ENCODE measurements at places on chromosomes 3 and 15.

- DNase-seq: peak; percentile 56
Measured at GRCh38 chr3:126679318-126679751, 24.4 kb upstream of the TXNRD3 start.

DNA sequence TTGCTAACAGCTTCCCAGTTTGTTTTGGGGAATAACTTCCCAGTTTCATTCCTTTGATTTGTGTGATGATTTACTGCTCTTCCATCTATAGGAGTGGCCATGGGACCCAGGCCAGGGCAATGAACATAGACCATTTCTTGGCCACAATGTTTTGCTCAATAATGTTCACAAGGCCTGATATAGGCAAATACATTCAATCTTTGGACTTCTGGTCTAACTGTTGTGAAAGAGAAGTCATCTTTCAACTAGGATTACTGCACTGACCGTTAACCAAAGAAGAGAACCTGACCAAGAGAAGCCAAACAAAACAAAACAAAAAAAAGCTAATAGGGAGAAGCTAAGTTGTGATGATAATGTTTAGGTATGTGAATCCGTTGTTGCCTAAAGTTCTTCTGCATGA, 221.8 kb upstream of the SUCLG2 start:
- DNase-seq: no peak

DNA sequence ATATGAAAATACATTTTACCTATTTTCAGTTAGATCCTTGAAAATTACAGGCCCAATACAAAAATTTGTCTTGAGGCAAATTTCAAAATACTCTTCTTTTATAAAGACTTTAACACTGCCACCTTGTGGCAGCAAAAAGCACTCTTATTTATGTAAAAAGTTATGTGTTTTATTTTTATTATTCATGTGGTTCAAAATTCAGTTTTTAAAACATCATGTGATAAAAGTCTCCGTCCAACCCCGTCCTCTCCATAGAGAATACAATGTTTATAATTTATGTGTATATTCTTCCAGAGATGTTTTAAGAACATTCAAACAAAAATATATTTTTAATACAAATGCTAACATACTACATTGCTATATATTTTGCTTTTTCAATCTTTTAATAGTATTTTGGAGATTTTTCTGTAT, 36.9 kb upstream of the TRIM59 start:
- DNase-seq: peak; percentile 27

DNA sequence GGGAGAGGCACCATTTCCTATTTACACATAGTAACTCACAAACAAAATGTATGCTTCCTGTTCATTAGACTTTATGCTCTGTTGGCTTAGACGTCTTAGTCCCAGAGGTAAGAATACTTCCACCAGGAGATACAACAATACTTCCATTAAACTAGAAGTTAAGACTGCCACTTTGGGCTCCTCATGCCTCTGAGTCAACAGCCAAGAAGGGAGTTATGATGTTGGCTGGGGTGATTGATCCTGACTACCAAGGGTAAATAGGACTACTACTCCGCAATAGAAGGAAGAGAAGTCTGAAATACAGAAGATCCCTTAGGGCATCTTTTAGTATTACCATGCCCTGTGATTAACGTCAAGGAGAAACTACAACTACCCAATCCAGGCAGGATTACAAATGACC, 43.5 kb upstream of the ABI3BP start:
- no peak for DNase-seq

DNA sequence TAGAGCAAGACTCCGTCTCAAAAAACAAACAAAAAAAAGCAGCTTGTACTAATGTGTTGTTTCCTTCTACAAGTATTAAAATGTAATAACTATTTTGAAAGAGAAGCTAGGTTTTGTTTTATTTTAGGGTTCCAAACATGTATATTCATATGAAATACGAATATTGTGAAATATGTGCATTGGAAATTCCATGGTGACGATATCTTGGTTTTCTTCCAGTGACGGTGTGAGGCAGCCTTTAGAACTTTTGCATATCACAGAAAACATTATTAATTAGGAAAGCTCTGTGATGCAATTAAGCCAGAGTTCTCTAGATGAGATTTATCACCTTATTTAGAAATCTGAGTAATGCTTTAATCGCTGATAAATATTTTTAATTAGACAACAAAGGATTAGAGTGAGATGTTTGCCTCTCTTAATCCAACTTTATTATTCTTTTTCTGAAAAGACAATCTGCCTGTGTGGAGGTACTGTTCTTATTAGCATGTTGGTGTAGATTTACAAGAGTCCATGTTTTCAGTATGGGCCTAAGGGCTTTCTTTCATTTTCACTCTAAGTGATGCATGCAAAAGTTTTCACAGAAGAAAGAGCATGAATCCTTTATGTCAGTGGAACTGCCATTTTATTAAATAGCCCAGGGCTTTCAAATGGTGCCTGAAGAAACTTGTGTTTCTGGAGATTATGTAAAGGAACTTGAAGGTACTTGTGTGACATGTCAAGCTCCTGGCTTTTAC, 37.7 kb upstream of the SAMMSON start:
- DNase-seq: no peak

DNA sequence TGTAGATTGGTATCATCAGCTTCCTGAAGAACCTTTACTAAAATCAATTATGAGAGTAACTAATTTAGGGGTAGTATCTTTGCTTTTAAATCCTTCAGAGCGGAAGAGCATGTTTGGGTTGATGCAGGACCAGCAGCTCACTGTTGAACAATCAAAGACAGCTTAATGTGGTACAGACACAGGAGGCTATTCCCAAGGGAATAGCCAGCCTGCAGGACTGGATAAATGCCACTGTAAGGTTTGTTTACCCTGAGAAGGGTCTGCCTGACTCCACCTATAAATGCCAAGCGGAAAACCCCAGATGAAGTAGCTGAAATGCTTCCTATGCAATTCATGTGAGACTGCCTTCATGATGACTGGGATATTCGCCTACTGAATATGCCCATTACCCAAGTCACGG, 16.0 kb upstream of the STAC start:
- DNase-seq: no peak

DNA sequence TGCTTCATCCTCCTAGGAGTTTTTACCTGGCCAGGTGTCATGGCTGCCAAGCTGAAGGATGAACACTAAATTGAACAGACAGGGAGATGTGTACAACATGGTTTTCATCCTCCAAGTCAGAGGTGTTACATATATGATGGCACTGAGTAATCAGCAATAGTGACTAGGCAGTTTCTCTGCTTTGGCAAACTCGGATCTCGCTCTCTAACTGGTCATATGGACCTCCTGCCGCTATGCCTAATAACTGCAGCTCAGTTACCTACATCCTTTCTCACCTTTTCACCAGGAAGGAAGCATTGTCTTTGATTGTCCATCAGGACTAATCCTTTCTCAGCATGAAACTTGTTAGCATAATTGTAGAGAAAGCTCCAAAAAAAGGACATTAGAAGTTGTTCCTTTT, 175.9 kb upstream of the PLSCR5 start:
- no peak for DNase-seq

- DNase-seq: no peak
Measured at GRCh38 chr3:58025837-58026569, 17.8 kb downstream of the FLNB start.

- no peak for DNase-seq
Measured at GRCh38 chr15:57041416-57041815, 123.0 kb downstream of the TCF12 start.

DNA sequence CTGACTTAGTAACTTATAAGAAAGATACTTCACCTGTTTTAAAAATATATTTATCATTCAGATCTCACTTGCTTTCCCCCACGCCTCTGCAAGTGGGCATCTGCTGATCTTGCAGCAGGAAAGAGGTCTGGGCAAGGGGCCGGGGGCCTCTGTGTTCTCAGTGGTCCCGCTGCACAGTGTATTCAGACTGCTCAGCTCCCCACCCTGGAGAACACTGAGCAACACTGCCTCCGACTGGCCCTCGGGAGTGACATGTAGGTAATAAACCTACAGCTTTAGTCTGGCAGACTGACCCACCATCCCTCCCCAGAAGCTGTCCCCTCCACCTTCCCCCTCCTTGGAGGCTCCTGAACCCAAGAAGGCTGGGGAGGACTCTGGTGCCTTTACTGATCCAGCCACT, 43.8 kb downstream of the GABRB3 start:
- no peak for DNase-seq
